Fibroblast of upper back skin (primary cell): ENCODE measurements at places on chromosomes 3 and 15.

GRCh38 chr15:85595804-85596536 lies 198.8 kb downstream of the KLHL25 start:
- DNase-seq = no peak

- DNase-seq = no peak
These were observed 341.8 kb upstream of the SATB1 start for GRCh38 chr3:18766974-18767373.

GRCh38 chr3:18752273-18752934 lies 327.3 kb upstream of the SATB1 start:
- DNase-seq = no peak

DNA sequence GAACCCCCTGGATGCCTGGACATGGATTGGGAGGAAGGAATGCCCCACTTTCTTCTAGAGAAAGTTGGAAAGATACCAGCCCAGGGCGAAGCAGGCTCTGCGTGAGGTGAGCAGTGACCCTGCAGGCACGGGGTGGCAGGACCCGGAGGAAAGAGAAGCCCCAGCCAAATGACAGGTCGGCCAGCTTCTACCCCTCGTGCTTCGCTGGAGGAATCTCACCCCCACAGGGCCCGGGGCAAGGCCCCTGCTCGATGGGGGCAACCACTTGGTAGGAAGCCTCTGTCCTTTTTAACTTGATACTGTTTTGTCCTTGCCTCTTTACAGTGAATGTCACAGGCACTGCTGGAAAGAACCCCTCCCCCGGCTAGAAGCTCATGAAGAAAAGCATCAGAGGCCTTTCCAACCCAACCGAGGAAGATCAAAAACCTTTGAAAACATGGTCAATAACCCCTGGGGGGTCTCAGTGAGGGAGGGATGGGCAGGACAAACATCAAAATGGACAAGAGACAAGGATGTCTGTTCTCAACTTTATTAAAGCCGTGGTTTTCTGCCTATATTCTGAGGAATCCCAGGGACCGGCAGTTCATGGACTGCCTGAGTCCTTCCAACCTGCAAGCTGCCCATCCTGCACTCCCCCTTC lies 54.4 kb downstream of the SH3BP5 start:
- DNase-seq = no peak

- DNase-seq = no peak
These were observed 5.7 kb upstream of the FILIP1L start for GRCh38 chr3:100120012-100120411.

DNA sequence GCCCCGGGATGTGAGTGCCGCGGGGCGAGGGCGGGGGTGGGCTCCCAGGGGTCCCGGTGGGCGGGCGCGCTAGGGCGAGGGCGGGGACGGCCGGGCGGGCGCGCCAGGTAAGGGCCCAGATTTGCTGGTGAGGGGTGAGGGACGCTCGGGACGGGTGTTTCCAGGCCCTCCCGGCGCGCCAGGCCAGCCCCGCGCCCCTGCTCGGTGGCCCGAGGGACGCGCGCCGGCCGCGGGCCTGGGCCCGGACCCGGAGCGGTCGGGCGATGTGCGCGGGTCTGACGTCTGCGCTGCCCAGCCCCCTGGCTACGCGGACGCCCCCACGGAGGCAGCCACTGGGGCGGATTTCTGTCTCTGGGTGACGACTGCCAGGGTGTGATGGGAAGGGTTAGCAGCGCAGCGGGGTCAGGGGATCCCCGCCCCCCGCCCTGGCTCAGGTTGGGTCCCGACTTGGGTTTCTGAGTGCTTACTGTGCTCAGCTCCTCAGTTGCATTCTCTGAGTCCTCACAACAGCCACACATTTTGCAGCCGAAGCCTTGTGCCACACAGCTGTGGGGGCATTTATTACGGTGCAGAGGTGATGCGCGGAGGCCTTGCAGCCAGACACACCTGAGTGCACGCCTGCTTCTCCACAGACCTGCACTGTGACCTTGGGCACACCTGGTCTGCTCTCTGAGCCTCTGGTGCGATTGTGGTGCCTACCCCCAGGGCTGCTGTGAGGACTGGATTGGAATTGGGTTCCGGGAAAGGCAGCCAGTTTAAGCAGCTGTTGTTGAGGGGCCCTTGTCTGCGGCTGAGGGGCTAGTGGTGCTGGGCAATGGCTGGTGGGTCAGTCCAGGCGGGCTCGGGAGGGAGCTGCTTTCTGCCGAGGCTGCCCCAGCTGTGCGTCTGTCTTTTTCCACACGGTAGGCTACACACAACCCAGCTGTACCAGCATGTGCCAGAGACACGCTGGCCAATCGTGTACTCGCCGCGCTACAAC lies 523 bp downstream of the HDAC11 start:
- DNase-seq = no peak

GRCh38 chr3:5376761-5377160 lies 189.3 kb downstream of the EDEM1 start:
- DNase-seq = no peak
